NCI-H2081 (cell line): ENCODE measurements at places on chromosomes 4 and X.

DNA sequence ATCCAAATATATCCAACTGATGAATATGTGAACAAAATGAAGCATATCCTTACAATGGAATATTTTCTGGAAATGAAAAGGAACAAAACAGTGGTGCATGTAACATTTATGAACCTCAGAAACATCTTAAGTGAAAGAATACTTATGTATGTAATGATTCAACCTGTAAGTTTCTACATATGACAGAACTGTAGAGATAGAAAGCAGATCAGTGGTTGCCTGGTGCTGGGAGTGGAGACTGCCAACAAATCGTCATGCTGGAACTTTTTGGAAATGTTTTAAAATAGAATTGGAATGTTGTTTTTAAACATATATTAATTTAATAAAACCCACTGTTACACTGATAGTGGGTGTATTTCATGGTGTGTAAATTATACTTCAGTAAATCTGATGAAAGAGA lies 667.5 kb downstream of the RAPGEF2 start:
- no peak for DNase-seq

GRCh38 chrX:40143001-40143400 lies 45.2 kb upstream of the BCOR start:
- no peak for DNase-seq

- DNase-seq: no peak
Measured at GRCh38 chr4:10612476-10612875, 72.1 kb downstream of the CLNK start.

GRCh38 chr4:133320576-133321170 lies 171.6 kb downstream of the PCDH10 start:
- peak; percentile 22 for DNase-seq

DNA sequence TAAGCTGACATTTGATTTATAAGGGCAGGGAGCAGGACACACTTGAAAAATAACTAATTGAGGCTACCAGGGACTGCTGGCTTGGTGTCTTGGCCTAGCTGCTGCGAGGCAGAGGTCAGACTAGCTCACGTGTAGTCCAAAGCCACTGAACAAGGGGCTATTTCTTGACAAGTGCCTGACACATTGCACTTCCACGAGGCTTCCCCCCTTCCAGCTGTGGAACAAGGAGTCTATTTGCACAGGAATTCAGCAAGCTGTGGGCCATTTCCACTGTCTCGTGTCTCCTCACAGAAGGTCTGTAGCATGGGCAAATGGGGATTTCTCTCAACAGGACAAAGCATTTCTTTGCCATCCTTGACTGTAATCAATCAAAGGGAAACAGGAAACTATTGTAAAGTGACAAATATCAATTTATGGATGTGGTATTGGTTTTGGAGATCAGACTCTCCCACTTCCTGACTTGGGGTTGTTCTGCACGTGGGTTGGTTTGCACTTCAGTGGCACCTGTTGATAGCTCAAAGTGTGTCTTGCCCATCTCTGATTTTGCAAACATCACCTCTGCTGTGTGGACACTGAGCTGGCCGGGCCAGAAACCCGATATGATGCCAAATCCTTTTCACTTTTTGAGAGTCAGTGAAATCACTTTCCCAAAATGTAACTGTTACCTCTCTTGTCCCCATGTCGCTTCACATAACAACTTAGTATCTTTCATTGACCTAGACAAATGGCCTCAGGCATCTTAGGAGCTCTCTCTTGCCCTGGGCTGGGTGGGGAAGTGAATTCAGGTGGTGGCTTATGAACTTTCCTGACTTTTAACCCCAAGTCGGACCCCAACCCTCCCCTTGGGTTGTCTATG lies 107.4 kb upstream of the MAMLD1 start:
- DNase-seq: no peak

GRCh38 chrX:130330706-130331105 lies 9.0 kb upstream of the SLC25A14 start:
- DNase-seq: peak; percentile 34

DNA sequence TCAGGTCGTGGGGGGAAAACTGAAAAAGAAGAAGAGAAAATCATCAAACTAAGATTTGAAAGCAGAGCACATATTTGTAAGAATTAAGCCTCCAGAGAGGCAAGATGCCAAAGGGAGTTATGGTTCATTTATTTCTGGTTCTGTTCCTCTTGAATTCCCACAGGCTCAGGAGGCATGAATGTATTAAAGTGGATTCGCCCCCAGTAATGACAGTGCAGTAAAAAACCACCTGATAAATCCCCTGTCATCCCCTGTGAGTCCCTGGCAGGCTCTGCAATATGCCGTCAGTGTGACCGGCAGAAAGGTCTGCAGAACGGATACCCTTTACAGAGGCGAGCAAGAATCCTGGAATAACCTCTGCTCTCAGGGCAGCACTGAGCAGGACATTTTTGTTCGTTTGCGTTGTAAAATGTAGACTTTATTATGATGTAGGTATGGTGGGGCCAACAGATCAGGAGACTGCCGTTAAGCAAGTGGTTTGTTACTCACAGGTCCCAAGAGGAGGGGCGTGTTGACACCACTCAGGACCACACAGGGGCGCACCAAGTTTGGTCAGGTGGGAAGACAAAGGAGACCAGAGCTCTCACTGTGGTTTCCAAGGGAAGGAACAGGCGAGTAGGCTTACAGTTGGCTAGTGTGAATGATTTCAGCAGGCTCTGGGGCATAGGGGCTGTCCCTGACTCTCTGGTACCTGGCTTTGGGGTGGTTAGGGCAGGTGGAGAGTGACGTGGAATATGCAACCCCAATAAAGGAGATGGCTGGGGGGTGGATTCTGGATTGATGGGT lies 75.3 kb downstream of the DHRSX start:
- DNase-seq: no peak

- DNase-seq: no peak
Measured at GRCh38 chr4:64564126-64564525, 154.9 kb upstream of the TECRL start.

- DNase-seq: no peak
Measured at GRCh38 chrX:69162361-69162865, 2.8 kb downstream of the PJA1 start.

DNA sequence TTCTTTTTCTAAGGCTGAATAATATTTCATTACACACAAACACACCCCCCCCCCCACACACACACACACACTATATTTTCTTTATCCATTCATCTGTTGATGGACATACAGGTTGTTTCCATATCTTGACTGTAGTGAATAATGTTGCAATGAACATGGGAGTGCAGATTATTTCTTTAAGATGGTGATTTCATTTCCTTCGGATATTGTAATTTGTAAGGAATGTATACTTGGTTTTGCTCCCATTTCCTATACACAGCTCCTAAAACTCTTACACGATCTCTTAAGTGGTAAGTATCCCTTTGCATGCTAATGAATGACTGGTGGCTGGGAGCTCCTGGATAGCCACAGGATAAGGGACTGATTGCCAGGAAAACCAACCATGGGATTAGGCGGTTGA lies 14.7 kb upstream of the RBMXL3 start:
- DNase-seq: no peak

GRCh38 chrX:134661295-134661694 lies 3.0 kb upstream of the PLAC1 start:
- DNase-seq: no peak

DNA sequence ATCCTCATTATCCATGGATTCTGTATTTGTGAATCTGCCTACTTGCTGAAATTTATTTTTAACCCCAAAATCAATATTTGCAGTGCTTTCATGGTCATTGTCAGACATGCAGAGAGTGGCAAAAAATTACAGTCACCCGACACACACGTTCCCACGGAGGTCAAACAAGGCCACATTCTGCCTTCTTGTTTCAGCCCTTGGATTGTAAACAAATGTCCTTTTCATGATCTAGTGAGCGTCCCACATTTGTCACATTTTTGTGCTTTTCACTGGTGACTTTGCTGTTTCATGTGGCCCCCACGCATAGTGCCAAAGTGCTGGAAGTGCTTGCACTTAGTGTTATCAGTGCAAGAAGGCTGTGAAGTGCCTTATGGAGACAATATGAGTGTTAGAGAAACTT lies 45.0 kb downstream of the SOD3 start:
- no peak for DNase-seq

GRCh38 chr4:152682143-152682941 lies 2.5 kb upstream of the TMEM154 start:
- DNase-seq: no peak

- no peak for DNase-seq
Measured at GRCh38 chrX:154382483-154383069, 3.5 kb downstream of the EMD start.

GRCh38 chr4:1683736-1684505 lies at the start of gene FAM53A:
Gene FAM53A (minus strand): TSS chr4:1684313. CDS start chr4:1668741, 15,572 bp downstream.
- DNase-seq: peak; percentile 89

DNA sequence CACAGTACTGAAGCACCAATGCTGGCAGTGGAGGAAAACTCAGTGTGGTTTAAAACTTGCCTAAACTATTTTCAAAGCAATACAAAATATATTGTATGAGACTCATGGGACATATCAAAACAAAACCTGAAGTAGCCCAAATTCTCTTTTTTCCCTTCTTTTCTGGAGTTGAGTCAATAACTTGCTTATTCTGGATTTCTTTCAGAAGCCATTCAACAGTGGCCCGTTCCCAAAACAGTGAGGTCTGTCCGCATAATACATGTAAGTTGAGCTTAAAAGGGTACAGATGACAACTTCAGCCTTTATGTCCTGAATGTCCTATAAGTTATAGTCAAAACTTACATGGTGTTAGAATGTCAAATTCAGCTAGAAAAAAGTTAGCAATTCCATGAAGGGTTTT lies 100.8 kb downstream of the SHISA3 start:
- no peak for DNase-seq

GRCh38 chr4:77931452-77932135 lies 69.0 kb downstream of the MRPL1 start:
- DNase-seq: no peak

- DNase-seq: no peak
Measured at GRCh38 chr4:85952972-85953650, 406.7 kb downstream of the MAPK10 start.

- DNase-seq: no peak
Measured at GRCh38 chr4:75623026-75623425, 7.3 kb downstream of the CDKL2 start.

DNA sequence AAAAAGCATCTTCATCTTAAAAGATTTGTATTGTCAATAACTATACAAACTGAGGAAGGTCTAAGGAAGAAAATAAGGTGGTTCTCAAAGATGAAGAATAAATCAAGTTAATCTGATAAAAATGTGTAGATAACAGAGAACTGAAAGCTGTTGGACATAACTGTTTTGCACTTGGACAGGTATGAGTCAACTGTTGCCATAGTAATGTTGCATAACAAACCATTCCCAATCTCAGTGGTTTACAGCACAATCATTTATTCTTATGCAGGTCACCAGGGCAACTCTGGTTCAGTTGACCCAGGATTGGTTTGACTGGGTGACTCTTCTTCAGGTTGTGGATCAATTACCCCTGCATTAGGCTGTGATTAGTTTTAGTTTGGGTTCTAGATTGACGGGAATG lies 2197.7 kb downstream of the ARAP2 start:
- DNase-seq: no peak

- DNase-seq: no peak
Measured at GRCh38 chrX:19883878-19884277, 3.5 kb downstream of the SH3KBP1 start.

GRCh38 chr4:119016636-119017035 lies 119.0 kb upstream of the MYOZ2 start:
- no peak for DNase-seq

- no peak for DNase-seq
Measured at GRCh38 chr4:138070816-138071215, 171.3 kb downstream of the SLC7A11 start.

DNA sequence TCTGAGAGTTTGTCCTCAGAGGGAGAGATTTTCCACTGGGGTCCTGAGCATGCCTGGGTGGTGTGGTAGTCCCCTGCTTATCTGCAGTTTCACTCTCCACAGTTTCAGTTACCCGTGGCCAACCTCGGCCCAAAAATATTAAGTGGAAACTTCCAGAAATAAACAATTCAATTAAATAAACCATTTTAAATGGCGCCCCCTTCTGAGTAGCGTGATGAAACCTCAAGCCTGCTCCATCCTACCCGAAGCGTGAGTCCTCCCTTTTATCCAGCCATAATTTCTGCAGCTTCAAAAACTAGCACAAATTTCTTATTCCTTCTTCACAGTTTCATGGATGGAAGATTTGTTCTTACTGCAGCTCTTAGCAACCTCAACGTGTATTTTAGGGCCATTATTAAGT lies 26.7 kb downstream of the PNMA6E start:
- DNase-seq: no peak

- DNase-seq: no peak
Measured at GRCh38 chr4:104489731-104490095, 5.0 kb downstream of the CXXC4 start.

DNA sequence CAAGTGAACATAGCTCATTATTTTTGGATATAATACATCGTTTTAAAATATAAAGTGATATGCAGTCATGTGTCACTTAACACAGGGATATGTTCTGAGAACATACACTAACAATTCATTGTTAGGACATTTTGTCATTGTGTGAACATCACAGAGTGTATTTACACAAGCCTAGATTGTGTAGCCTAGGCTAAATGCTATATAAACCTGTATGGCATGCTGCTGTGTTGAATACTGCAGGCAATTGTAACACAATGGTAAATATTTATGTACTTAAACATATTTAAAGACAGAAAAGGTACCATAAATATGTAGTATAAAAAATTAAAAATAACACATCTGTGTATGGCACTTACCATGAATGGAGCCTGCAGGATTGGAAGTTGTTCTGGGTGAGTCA lies 44.9 kb upstream of the GPRIN3 start:
- DNase-seq: peak; percentile 11

DNA sequence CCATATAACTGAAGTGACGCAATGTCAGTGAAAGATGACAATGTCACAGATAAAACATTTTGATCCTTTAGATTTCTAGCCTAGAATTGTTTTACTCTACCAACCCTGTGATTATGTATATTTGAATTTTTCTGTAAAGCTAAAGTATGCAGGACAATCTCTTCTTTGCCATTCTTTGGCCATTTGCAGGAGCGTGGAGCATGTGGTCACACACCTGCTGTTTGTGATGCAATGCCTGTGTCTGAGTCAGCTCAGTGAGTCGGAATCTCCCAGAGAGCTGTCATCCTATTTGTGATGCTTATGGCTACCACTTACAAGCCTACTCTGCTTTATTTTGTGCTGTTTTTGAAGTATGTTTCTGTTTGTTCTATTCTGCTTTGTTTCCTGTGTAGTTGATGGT lies 214.5 kb downstream of the NAF1 start:
- no peak for DNase-seq

DNA sequence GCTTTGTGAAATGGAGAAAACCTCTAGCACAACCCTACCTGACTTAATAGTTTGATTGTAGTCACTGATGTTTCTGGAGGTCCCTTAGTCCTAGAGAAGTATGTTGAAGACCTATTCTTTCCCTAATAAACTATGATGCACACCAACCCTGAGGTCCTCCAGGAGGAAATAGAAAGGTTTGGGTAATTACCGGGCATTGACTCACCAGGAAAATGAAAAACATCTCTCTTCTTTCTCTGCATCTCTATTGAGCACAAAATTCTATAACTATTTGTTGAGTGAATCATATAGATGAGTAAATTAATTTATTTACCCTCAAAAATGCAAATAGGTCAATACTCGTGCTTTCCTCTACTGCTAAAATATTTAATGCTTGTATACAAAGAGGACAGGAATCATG lies 582.4 kb upstream of the FAM241A start:
- DNase-seq: no peak
